Activated naive CD4-positive, alpha-beta T cell treated with Interleukin-2 at 50 U/mL for 16 hours (primary cell): ENCODE measurements at places on chromosomes 7 and 10.

GRCh38 chr10:124710266-124710881, 33.8 kb downstream of the FAM53B start:
- no peak for DNase-seq

DNA sequence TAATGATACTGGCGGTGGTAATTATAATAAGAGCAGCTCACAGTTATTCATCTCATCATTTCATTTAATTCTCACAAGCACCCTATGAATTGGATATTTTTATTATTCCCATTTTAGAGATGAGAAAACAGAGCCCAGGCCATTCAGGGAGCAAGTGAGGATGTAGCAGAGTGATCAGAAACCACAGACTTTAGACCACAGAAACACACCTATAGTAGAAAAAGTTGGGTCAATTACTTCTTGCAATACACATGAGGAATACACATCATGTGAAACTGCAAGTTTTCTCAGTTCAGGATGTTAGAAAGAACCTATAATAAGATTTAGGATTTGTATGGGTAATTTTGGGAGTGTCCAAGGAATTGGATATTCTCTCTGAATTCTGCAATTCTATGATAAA, 278.0 kb downstream of the ADRA2A start:
- DNase-seq, result no peak

DNA sequence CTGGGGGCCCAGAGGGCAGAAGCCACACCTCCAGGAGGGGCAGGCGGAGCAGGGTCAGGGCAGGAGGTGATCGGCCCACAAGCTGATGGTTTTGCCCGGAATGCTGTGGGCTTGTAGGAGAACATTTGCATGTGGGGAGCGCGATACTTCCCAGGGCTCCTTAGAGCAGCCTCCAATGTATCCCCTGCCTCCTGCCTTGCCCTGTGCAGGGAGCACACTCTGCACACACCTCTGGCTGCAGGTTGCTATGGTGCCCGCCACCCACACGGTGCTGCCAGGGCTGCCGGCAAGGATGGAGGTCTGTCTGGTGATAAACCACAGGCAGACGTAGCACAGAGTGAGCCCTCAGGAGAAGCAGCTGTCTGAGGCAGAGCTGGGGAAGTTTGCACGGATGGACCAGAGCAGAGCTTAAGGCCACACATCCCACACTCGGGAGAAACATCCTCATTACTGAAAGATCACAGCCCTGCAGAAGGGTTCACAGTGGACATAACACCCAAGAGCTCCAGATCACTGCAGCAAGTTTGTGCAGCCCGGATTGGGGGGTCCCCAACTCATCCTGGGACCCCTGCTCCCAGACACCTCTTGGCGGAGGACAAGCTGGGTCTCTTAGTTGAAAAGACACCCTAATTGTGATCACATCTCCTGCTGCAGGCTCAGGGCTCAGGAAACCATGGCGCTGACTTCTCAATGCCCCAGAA, 41.8 kb downstream of the VIPR2 start:
- DNase-seq, result no peak

GRCh38 chr10:124668517-124669051, 75.6 kb downstream of the FAM53B start:
- DNase-seq, result no peak

GRCh38 chr7:37376386-37376785, 72.3 kb downstream of the ELMO1 start:
- peak; percentile 65 for DNase-seq

- DNase-seq, result peak; percentile 33
Observed at GRCh38 chr10:43846187-43846680, 197.6 kb upstream of the ZNF32 start.

DNA sequence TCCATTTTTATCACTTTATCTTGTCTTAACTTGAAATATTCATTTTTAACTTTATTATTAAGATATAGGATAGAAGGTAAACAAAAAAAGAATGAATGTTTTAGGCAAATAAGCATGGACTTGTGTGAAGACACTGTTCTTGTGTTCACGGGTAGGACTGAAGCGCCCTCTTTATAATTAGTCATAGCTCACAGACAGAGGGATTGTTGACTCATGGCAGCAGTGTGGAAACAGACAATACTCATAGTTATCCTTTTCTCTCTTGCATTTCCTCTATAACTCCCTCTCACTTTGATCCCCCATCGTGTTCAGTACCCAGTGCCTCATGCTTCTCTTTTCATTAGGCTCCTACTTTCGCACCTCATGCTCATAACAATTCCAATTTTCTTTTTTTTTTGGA, 731.8 kb downstream of the PHTF2 start:
- no peak for DNase-seq

GRCh38 chr10:1123972-1124371, 67.8 kb downstream of the WDR37 start:
- no peak for DNase-seq

- peak; percentile 55 for DNase-seq
Observed at GRCh38 chr7:157875230-157876179, 538.7 kb downstream of the DNAJB6 start.

DNA sequence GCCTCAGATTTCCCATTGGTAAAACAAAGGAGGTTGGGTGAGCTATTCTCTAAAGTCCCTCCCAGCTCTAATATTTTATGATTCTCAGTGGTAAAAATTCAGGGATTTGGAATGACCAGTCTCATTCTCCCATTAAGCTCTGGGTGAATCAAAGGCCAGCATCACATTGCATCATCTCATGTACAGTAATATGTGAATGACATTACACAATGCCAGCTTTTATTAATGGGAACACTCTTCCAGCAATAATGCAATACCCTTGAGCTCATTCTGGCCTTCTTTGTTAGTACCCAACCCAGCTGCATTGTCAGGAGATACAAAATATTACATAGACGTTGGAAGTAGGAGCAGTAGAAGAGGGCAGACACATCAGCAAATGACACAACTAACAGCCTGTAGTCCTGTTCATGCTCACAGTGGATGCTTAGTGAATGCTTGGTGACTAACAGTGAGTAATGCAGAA, 100.0 kb upstream of the EGR2 start:
- no peak for DNase-seq

- DNase-seq, result no peak
Observed at GRCh38 chr7:122397381-122397780, 92.8 kb upstream of the FEZF1 start.

- DNase-seq, result no peak
Observed at GRCh38 chr7:42232275-42232674, 4.7 kb downstream of the GLI3 start.

DNA sequence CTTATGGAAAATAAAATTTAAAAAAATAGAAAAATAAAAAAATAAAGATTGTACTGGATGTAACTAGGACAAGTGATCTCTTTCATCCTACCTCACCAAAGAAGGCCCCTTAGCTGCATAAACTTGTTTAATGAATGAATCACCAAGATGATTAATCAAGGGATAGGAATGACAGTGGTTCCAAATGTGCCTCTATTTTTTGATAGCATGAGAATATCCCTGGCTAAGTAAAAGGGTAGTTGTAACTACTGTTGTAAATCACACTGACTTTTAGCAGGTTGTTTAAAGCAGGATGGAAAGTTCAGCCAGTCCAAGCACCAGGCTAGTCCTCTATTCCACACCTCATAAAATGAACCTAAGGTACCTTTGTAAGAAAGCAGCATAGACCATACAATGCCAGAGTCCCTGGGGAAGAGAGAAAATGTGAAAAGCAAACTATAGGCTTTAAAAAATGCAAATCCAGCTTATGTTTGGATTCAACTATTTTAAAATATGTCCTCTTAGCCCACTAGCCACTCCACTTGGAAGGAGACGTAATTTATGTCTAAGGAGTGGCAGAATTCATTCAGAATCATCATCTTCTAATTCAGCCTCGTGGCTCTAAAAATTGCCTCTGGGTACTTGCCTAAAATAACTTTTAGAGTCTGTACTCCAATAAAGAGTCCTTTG, 126.8 kb downstream of the SKIDA1 start:
- no peak for DNase-seq

DNA sequence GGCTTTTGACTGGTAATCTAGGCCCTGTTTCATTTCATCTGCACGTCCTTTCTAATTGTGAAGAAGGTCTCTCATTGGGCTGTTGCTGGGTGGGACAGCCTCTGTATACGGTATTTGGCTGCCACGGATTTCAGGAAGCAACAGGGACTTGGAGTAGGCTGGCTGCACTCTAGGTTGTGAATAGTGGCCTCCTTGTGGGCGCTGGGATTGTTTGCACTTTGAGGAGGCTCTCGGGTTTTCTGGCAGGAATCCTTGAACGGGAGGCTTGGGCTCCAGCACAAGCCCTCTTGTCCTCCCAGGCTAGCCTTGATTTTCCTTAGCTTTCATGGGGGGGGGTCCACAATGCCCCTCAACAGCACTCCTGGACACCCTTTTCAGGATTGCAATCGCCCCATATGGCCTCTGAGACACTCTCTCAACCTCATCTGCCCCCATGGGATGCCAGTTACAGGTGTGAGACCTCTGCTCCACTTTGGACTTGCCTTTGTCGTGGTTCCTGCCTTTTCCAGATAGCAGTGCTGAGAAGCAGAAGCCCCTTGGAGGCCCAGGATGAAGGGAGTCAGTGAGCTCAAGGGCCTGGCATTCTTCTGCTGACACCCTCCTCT, 33.9 kb upstream of the ZNF273 start:
- DNase-seq, result no peak

DNA sequence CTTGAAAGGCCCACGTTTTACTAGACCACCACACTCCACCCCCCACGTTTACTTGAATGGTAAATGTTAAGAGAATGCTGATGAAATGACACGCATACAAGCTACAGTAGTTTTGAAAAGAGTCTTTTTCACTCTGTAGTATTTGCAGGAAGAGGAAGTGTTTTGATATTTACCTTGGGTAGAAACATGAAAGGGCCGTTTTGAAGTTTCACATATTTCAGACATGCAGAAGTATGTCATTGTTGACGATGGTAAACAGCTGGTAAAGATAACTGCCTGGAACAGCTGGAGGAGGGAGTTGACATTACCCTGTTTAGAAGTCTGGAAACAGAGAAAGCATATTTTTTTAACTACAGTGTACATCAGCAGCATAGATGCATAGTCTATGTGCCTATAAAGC, 160.7 kb downstream of the NXPH1 start:
- DNase-seq, result no peak

- no peak for DNase-seq
Observed at GRCh38 chr10:69512901-69513300, 60.3 kb downstream of the NEUROG3 start.

DNA sequence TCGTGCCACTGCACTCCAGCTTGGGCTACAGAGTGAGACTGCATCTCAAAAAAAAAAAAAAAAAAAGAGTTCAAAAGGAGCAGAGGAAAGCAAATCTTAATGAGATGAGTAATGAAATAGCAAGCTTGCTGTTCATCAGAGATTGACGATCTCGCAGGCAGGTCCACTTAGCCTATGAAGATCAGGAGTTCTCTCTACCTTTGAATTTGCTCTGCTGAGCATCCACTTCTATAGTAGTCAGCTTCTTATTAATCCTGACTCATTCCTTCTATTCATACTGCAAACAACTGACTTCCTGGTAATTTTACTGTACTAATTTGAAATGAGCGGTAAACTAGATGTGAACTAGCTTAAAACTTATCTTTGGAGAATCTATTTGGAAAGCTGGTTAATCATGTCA, 1014.6 kb downstream of the GATA3 start:
- DNase-seq, result no peak

DNA sequence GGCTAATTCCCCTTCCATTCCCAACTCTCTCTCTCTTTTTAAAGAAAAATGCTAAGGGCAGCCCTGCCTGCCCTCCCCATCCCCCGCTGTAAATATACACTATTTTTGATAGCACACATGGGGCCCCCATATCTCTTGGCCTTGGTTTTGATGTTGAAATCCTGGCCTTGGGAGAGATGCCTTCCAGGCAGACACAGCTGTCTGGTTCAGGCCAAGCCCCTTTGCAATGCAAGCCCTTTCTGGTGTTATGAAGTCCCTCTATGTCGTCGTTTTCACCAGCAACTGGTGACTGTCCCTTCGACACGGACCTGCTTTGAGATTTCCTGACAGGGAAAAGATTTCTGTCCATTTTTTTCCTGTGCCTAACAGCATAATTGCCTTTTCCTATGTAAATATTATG, 3.0 kb downstream of the ADRA2A start:
- no peak for DNase-seq

- DNase-seq, result no peak
Observed at GRCh38 chr7:125112850-125113249, 183.2 kb upstream of the POT1 start.

DNA sequence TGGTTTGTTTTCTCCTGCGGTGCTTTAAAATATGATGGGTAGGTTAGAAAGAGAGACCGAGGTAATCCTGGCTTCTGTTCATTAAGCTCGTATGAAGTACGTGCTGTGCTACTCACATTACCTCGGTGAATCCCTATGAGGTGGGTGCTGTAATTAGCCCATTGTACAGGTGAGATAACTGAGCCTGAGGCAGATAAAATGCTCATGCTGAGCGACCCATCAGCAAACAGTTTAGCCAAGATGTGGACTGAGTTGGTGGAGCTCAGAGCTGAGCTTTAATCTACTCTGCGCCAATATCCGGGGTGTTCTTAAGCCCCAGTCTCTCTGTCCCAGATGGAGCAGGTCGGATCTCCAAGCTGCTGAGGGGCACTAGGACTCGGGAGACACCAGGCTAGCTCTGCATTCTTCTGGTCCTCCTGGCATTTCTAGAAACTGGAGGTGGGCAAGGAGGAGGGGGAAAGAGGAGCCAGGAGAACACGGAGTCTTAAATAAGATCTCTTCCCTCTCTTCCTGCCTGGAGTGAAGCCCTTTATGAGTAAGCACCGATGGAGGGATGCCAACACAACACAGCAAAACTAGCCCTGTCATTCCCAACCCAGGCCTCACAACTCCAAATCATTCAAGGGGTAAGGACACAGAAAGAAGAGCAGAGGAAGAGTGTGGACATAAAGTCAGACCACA, 458.5 kb downstream of the KCNMA1 start:
- DNase-seq, result no peak

DNA sequence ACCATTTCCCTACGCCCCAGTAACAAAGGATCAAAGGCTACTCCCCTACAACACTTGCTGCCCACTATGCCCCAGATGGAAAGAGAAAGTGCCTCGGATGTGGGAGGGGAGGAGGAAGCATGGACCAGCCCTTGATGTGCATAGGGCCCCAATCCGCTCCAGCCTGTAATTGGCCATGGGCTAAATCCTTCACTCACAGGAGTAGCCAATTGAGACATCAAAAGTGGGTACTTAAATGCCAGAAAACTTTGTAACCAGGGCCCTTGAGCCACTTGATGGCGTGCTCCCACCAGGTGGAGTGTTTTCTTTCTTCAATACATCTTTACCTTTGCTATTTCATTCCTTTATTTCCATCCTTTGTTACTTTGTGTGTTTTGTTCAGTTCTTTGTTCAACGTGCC, 500.5 kb upstream of the LRRN3 start:
- DNase-seq, result no peak

- no peak for DNase-seq
Observed at GRCh38 chr7:101580596-101580995, 48.5 kb downstream of the MYL10 start.

GRCh38 chr7:128737867-128738385, 1.2 kb upstream of the CALU start:
- no peak for DNase-seq

- DNase-seq, result no peak
Observed at GRCh38 chr10:78997635-78998618, 70.8 kb upstream of the ZMIZ1 start.

GRCh38 chr7:21883069-21883468, 62.6 kb downstream of the CDCA7L start:
- no peak for DNase-seq
